ENCODE measurements at places on chromosomes 7 and 10. TPM values are rescaled to one million over a fixed set of nuclear protein-coding genes. Genes with fewer than 3 reads are reported as not detected.

- peak; percentile 60 for DNase-seq
- no peaks in the 10 kb centered on the region for H3K27me3 ChIP-seq
- no peak overlapping the region for H3K27ac ChIP-seq
- H3K36me3 ChIP-seq: no peaks in the 10 kb centered on the region
- H3K4me3 ChIP-seq: no peak overlapping the region
- H3K4me1 ChIP-seq: no peaks in the 10 kb centered on the region
These were observed 44.3 kb downstream of the MACC1 start for GRCh38 chr7:20172736-20173334.

DNA sequence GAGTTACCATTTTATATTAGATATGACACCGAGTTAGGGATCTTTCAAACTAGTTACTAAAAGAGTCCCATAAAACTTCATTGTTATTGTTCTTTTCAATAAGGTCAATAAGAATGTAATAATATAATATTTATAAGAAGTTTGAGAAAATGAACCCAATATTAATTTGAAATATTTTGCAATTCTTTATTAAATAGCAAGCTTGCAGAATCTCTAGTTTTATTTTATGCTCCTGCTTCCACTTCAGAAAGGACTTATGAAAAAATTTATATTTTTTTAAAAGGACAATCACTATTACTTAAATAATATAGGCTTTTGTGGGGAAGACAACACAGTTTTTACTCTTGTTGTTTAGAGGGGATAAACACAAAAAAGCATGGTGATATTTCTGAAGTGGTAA lies 47.9 kb downstream of the LUC7L2 start:
- H3K36me3 ChIP-seq: peaks cover 94% of the 10 kb centered on the region
- no peaks in the 10 kb centered on the region for H3K4me1 ChIP-seq
- DNase-seq: no peak
- no peak overlapping the region for H3K27ac ChIP-seq

- no peaks in the 10 kb centered on the region for H3K27me3 ChIP-seq
- DNase-seq: no peak
- H3K27ac ChIP-seq: no peak overlapping the region
- no peak overlapping the region for H3K4me3 ChIP-seq
These were observed 215.3 kb downstream of the KIF20B start for GRCh38 chr10:89916468-89917215.

- no peak overlapping the region for H3K4me3 ChIP-seq
- H3K36me3 ChIP-seq: peaks cover 84% of the 10 kb centered on the region
- no peaks in the 10 kb centered on the region for H3K27me3 ChIP-seq
- H3K4me1 ChIP-seq: no peaks in the 10 kb centered on the region
- no peak overlapping the region for H3K27ac ChIP-seq
These were observed 23.4 kb downstream of the PYROXD2 start for GRCh38 chr10:98391578-98391991.

DNA sequence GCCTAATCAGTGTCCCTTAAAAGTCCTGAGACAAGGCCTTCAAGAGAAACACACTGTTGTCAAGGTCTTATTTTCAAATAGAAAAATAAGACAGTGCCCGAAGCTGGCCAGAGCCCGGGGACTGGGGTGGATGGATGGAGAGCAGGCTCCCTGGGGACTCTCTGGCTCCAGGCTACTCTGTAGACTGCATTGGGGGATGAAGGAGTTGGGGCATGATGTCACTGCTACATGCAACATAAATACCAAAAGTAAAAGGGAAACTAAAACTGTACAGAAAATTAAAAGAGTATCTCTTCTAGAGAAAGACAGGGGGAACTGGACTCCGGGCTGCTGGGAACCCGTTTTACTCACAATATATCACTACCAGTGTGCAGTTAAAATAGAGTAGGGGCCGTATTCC lies 629.8 kb downstream of the KCNMA1 start:
- no peak for DNase-seq
- no peaks in the 10 kb centered on the region for H3K27me3 ChIP-seq
- H3K4me1 ChIP-seq: peaks cover 13% of the 10 kb centered on the region

DNA sequence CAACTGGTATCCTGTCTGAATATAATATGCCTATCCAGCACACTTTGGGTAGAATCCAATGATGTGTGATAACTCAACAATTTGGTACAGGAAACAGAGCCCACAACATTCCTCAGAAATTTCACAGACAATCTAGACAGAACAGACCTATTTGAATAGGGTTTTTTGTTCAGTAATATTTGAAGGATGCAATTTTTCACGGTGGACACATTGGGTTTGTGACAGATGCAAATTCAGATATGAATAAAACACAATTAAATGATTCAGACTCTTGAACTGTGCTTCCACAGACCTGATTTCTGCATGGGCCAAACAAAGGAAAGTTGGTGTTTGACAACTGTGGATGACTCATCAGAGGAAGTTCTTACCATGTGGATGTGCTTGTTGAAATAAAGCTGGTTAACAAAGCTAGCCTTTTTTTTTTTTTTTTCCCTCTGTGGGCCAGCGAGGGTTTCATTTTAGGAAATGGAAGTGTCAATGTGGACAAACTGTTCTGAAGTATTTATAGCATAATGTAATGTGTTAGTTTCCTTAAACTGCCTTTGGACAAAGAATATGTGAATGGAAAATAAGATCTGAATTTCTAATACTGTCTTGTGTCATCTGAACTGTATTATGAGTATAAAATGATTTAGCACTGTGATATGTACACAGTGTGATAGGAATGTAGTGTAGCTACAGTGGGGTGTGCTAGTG lies 43.2 kb upstream of the FAM133B start:
- H3K27ac ChIP-seq: no peak overlapping the region
- H3K4me3 ChIP-seq: no peak overlapping the region
- H3K36me3 ChIP-seq: no peaks in the 10 kb centered on the region

GRCh38 chr10:77832238-77832637 lies 94.3 kb downstream of the DLG5 start:
- H3K36me3 ChIP-seq: no peaks in the 10 kb centered on the region
- no peak overlapping the region for H3K4me3 ChIP-seq
- no peak for DNase-seq
- H3K4me1 ChIP-seq: no peaks in the 10 kb centered on the region

DNA sequence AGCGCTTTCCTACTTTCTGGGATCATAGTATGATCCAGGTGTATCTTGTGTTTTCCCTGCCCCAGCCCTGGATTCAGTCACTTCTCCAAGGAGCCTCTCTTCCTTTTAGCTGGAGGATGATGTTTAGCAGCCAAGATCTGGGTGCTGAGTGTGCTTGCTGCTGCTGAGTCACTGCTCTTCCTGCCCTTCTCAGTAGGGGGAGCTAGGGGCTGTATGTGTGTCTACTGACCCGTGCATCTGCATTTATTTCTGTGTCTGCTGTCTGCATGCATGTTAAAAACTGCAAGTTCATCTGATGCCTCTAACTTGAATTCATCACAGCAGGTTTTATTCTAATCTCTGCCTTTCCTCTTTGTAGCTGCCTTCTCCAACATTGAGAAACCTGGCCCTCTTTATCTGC lies 31.6 kb downstream of the MGMT start:
- no peak overlapping the region for H3K4me3 ChIP-seq
- H3K4me1 ChIP-seq: no peaks in the 10 kb centered on the region
- H3K27ac ChIP-seq: no peak overlapping the region

DNA sequence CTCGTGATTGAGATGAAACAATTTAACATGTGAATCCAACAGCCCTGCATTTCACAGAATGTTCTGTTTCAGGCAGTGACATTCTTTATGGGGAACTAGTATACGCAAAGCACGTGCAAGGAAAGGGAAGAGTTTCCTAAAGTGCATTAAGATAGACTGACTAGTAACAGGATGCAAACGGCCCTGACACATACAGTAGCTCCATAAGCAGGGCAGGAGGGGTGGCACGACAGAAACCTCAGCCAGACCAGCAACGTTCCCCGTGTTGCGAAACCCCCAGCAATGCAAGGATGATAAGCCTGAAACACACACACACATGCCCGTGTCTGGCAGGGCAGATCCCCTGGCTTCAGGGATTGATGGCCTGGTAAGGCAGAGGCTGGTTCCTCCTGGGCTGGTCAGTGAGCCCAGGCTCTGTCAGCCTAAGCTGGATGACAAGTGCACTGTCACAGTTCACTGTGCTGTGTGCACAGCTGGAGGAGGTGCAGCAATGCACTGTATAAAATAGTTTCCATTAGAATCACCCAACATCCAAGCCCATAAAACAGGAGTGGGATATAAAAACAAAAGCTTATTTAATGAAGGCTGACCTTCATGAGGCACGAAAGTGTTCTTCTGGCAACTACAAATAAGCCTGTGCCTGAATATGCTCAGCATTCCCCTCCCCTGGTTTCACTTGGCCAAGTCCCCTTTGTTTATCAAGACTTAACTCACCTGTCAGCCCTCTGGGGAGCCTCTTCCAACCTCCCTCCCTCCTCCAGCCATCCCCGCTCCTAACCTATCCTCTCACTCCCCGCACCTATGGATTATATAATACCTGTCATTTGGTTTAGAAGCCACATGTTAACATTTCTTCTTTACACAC lies 88.8 kb downstream of the GSAP start:
- no peaks in the 10 kb centered on the region for H3K36me3 ChIP-seq
- DNase-seq: peak; percentile 57
- no peaks in the 10 kb centered on the region for H3K27me3 ChIP-seq
- H3K27ac ChIP-seq: peak overlapping the region; percentile 59

The EXOC4 gene
- total RNA-seq: 89.6 TPM

The GSTO2 gene
- 1.7 TPM for total RNA-seq

The VWDE gene
- 12.6 TPM for total RNA-seq

The MRLN gene
- total RNA-seq: not detected

The GNAT3 gene
- total RNA-seq: not detected

The HMX2 gene
- not detected for total RNA-seq

Data from tibial nerve (tissue), 4 donors.